ENCODE measurements at places on chromosomes 2 and 18.
A peak's percentile ranks its signal among the peaks of the same experiment; 100 is the strongest.

GRCh38 chr2:219658196-219658846, 30.9 kb downstream of the SLC4A3 start:
- no peak for DNase-seq

- DNase-seq: no peak
Observed at GRCh38 chr2:235498541-235498940, 4.7 kb downstream of the AGAP1 start.

DNA sequence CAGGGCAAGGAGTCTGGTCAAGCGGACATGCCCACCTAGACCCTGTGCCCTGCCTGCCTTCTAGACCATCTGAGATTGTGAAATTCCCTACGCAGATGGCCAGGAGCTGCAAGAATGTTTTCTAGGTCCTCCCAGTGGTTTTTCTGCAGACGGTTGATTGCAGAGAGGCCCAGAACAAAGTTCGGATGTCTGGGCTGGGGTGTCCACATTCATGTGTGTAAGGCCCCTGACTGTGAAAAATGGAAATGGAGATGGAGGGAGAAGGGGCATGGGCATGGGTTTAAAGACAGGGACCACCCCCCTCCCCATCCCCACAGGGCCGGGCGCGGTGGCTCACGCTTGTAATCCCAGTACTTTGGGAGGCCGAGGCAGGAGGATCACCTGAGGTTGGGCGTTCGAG, 11.8 kb downstream of the ARHGAP25 start:
- DNase-seq: no peak

GRCh38 chr2:51722311-51722710, 690.4 kb upstream of the NRXN1 start:
- DNase-seq: no peak

- no peak for DNase-seq
Observed at GRCh38 chr2:232336241-232336736, 42.3 kb upstream of the ALPP start.

- DNase-seq: no peak
Observed at GRCh38 chr2:12750166-12750905, 33.6 kb downstream of the TRIB2 start.

GRCh38 chr2:177399376-177399775, 6.8 kb downstream of the AGPS start:
- no peak for DNase-seq

- DNase-seq: no peak
Observed at GRCh38 chr2:128095201-128095600, 4.2 kb downstream of the UGGT1 start.

DNA sequence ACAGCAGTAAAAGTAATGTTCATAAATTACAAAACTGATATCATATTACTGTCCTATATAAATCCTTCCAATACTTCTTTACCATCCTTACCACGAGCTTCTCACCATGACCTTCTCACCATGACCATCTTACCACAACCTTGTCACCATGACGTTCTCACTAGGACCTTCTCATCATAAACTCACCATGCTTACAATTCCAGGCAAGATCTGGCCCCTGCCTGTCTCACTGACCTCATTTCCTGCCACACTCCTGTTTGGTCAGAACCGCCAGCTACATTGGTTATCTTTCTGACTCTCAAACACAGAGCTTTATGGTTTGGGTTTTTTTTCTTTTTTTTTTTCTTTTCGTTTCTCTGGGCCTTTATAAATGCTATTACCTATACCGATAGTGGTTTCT, 827.6 kb downstream of the RNF144A start:
- DNase-seq: peak; percentile 77

DNA sequence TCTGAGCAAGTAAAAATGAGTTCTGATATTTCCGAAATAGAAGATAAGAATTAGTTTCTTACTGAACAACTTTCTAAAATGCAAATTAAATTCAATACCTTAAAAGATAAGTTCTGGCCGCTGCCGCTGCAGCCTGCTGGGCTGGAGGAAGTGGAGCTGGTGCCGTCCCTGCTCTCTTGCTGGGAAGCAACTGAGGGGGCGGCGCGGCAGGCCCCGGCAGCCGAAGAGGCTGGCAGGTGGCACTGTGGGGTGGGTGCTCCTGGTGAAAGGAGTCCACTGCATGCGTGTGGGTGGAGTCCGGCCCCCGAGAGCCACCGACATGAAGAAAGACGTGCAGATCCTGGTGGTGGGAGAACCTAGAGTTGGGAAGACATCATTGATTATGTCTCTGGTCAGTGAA, 89.5 kb upstream of the ZNF519 start:
- no peak for DNase-seq

DNA sequence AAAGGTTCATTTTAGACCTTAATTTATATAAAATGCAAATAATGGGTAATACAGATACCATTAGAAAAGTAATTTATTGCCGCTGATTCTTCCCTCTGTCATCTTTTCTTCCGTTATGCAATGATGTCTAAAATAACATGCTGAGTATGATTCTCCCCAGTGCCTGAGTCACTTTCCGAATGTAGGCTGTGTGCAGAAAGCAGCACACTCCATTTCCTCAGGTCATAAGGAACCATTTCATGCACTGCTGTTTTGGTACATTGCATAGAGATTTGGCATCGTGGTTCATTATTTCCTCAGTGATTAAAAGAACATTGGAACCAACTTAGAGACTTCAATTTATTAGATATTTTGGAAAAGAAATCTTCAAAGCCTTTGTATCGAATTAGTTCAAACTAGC, 173.5 kb downstream of the CDH2 start:
- DNase-seq: no peak

DNA sequence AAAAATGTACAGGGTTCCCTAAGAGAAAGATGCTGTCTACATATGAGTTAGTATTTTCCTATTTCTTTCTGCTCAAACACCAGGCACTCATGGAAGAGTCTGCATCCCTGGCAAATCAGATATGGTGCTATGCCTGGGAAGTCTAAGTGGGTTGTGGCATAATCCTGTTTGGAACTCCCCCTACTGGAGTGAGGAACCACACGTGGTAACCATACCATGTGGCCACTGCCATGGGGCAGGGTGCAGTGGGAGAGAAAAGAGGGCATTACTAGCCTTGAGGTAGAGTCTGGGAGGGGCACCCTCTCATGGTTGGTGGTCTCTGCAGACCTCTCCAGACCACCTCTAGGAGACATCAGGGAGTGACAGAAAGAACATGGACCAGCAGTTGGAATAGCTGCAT, 257.9 kb upstream of the ATP5MC3 start:
- DNase-seq: no peak

DNA sequence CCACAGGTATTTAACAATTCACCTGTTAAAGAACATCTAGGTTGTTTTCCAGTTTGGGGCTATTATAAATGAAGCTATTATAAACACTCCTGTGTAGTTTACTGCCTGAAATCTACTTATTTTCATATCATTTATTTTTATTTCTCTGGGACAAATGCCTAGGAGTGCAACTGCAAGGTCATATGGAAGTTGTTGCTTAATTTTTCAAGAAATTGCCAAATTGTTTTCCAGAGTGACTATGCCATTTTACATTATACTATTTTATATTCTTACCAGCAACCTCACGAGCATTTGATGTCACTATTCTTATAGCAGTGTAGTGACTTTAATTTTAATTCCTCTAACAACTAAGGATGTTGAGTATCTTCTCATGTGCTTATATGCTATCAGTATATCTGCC, 298.4 kb downstream of the EXOC6B start:
- no peak for DNase-seq

- DNase-seq: no peak
Observed at GRCh38 chr18:3468833-3469232, 18.9 kb downstream of the TGIF1 start.

DNA sequence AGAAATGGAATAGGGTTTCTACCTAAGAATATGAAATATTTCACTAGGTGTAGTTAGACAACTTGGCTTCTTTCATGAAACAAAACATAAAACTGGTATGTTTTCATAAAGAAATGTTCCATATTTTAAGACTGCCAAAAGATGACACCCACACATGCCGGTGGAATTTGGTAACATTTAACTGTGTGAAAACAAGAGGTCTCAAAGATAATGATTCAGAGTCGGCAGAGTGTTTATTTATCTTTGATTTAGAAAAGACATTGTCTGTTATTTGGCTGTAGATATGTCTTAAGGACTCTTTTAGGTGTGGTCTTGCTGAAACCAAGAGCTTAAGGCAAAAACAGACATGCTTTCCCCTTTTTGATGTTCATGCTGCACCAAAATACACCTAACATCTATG, 63.5 kb upstream of the FN1 start:
- no peak for DNase-seq

- no peak for DNase-seq
Observed at GRCh38 chr2:58701688-58702301, 460.7 kb upstream of the FANCL start.

DNA sequence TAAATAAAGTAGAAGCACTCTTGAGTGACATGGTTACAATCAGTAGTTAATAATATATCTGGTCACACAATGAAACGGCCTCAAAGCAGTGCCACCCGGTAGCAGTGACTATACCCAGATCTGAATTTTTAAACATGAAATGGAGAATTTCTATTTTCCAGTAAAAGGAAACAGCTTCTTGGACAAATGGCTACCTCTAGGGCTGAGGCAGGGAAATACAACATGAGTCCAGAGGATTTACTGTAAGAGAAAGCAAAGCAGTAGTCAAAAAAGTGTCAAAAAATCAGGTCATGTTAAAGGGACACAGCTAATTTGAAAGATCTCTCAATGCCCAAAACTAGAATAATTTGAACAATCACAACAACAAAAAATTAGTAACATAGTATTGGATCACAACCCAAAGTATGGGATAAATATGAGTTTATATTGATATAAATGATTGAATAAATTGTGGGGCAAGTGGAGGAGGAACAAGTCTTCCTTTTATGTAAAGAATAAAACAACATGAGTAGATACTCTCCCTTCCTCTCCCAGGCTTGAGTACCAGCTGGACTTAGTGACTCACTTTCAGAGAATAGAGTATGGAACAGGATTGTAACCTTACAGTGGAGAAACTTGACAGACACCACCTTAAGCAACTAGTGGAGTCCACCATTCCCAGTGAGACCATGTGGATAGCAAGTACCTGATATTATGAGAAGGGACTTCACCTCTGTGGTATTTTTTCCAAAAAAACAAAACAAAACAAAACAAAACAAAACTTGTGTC, 180.8 kb downstream of the MBD2 start:
- no peak for DNase-seq

- no peak for DNase-seq
Observed at GRCh38 chr18:33034212-33034611, 261.4 kb upstream of the KLHL14 start.

- DNase-seq: no peak
Observed at GRCh38 chr2:2182551-2183071, 148.5 kb downstream of the MYT1L start.

- no peak for DNase-seq
Observed at GRCh38 chr2:173881461-173881860, 83.7 kb downstream of the SP3 start.

GRCh38 chr2:172627181-172627580, 71.3 kb downstream of the PDK1 start:
- no peak for DNase-seq

GRCh38 chr2:102120261-102120660, 22.3 kb upstream of the IL1R1 start:
- no peak for DNase-seq

DNA sequence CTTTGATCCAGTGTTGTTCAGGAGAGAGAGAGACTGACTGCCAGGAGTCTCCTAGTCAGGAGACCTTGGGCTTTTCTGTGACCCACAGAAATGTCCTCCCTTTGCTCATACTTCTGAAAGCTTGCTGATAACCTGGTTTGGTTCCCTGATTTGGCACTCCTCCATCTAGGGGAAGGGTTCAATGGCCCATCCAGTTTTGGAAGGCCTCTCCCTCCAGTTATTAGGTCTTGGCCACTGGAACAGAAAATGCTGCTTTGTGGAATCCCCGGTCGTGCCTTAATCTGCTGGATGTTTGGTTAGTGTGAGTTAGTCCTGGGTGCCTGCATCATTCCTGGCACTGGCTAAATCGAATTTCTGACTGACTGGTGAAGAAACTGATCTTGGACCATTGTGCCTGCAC, 35.7 kb downstream of the KDM3A start:
- DNase-seq: no peak

GRCh38 chr2:96271995-96272394, 6.0 kb downstream of the CIAO1 start:
- DNase-seq: no peak

DNA sequence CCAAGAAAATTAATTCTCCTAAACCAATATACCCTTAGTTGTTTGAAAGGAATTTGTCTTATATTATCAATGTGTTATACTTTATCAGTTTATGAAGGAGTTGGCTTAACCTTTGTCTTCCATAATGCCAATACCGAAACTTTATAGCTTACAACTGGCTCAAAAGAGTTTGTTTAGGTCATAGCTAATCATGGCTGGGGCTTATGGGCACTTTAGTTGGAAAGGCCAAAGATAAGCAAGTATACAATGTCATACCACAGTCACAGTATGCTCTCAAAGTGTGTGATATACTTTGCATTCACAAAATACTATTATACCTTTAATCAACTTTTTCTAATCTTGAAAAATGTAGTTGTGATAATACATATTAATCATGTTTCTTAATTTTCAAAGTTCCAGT, 2.3 kb downstream of the KLHL41 start:
- no peak for DNase-seq

DNA sequence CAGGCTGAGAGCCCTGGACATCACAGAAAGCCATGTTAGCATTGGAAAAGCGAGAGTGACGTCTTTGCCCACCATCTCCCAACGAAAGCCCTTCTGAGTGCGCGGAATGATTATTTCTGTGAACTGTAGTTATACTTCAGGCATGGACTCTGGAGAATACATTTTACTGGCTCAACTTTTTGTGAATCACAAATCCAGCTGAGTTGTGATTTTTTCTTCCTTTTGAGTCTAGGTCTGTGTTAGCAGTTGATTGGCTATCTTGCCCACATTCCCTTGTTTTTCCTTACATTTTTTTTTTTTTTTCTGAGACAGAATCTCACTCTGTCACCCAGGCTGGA, 183.1 kb downstream of the INO80D start:
- no peak for DNase-seq

- DNase-seq: no peak
Observed at GRCh38 chr18:14768241-14768640, 20.3 kb downstream of the ANKRD30B start.

DNA sequence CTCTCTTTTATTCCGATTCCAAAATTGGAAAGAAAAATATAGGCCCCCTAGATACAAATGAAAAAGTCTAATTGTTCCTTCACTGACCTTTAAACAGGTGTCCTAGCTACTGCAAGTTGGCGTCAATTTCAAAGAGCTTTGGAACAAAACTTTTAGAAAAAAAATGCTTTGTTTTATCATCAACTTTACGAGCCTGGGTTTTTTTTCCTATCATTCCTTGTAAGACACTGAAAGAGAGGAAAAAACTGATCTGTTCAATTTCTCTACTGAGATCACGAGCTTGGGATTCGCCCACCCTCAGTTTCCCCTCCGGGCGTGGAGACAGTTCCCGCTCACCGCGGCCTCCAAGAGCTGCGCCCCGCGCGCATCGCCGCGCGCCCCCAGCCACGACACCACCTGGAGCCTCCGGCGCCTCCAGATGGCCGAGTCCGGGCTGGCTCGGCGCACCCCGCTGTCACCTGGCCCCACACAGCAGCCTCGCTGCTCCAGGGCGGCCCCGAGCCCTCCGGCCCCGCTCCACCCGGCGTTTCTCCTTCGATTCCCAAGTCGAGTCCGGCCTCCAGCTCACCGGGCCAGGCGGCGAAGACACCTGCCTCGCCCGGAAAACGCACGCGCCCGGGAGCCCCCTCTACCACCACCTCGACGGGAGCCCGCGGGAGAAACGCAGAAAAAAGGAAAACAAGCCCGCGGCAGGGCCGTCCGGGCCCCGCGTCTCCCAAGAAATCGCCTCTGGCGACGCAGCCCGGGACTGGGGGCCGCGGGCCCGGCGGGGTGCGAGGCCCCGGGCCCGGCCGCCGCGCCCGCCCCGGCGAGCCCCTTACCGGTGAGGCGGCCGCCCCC, 656 bp downstream of the TBC1D8 start:
- no peak for DNase-seq
